Daoy (cell line): ENCODE measurements at places on chromosomes 12 and 14. TPM values are rescaled to one million over a fixed set of nuclear protein-coding genes. Genes with fewer than 3 reads are reported as not detected.
A peak's percentile ranks its signal among the peaks of the same experiment; 100 is the strongest.

- DNase-seq = peak; percentile 61
Observed at GRCh38 chr12:214003-214741, at the start of gene SLC6A12. SLC6A12 (minus strand) TSS chr12:214157; CDS start chr12:209986, 4,171 bp downstream.

GRCh38 chr14:63421919-63422318 lies 103.2 kb upstream of the GPHB5 start:
- DNase-seq = no peak

DNA sequence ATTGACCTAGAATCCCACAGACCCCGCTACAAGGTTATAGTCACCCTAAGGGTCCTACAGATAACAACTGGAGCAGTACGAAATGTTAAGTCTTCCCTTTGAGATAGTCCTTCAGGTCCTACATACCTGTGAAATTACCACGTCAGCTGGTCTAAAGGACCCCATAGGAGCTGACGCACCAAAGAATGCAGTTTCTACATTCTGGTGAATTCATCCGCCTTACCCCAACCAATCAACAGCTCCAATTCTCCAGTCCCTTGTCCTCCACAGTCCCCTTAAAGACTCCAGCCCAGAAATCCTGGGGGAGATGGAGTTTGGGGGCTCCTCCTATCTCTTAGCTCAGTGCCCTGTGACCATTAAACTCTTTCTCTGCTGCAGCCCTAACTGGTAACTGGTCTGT lies 36.2 kb upstream of the PRMT8 start:
- no peak for DNase-seq

- no peak for DNase-seq
Observed at GRCh38 chr14:34254031-34254430, 208.0 kb downstream of the SPTSSA start.

Gene GPRC5D
- not detected in 2 replicates for total RNA-seq

GRCh38 chr12:95959107-95959506 lies 16.0 kb downstream of the AMDHD1 start:
- no peak for DNase-seq

Gene NDRG2
- total RNA-seq = 6.3 and 22.7 TPM in 2 replicates

- DNase-seq = no peak
Observed at GRCh38 chr12:133107121-133107520, 23.0 kb downstream of the ZNF891 start.

DNA sequence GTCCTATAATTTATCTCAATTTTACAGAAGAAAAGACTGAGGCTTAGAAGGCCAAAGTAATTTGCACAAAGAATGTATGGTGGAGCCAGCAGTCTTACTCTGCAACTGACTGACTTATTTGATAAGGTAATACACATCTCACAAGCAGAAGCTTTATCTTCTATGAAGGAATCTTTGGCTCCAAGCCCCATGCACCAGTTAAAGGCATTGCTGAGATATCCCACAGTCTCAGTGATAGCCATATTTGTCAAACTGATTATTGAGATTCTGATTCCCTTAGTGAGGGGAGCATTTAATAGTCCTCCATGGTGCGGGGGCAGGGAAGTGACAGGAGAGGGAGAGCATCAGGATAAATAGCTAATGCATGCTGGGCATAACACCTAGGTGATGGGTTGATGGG lies 60.4 kb upstream of the GRIP1 start:
- DNase-seq = no peak

- peak; percentile 64 for DNase-seq
Observed at GRCh38 chr12:42130672-42131402, 13.8 kb downstream of the GXYLT1 start.

DNA sequence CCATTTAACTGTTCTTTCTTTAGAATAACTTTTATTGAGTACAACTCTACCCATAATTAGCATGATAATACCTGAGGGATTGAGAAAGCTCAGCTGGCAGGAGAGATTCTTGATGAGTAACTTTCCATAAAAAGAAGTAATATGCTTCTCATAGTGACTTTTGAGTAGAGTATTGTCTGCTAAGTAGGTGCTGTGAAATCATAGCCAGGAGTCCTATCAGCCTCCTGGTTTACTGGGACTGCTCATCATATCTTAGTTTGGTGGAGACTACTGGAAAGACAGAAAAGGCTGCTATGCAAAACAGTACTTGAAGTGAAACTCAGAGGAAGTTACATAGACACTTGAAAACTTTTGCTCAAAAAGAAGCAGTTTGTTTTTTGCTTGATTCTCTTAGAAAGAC lies 113.3 kb upstream of the ATP2B1 start:
- no peak for DNase-seq

Gene HCAR3
- total RNA-seq = not detected in 2 replicates

DNA sequence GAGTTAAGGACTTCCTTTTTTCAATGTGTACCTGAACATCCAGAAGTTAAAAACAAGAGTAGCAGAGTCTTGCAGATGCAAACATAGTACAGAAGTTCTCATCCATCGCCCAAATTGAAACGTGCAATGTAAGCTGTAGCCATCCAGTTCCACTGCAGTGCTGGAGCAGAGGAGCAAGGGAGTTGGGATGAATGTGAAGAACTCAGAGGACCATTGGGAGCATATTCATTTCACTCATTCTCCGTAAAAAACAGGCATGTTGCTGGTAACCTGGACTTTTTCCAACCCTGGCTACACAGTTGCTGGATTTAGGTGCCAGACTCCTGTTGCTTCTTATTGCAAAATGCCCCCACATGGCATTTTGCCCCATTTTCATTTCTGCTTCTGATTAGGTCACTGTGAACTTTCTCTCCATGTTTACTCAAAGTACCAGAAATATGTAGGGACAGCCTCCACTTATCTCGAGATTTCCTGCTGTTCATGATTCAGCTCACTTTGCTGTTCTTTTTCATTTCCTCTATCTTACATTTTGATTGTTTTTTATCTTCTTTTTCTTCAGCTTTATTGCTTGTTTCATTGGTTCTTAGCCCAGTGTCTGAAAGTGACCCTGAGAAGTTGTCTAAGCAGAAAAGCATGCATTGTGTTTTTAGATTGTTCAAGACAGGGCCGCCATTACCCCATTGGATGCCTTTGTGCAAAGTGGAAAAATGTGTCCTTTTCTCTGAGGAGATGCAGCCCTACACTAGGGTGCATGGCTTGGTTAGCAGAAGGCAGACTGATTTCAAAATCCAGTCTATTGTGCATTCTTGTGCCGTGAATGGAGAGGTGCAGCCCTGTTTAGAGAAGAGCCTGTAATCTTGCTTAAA lies 109.0 kb upstream of the AMIGO2 start:
- peak; percentile 74 for DNase-seq

Gene TMEM63C
- 0.06 and 0.63 TPM in 2 replicates for total RNA-seq

Gene IRF2BPL
- 28.6 and 31.5 TPM in 2 replicates for total RNA-seq

Gene POLE2
- total RNA-seq = 47.0 and 60.2 TPM in 2 replicates

Gene NINJ2
- not detected in 2 replicates for total RNA-seq
